ENCODE measurements at places on chromosomes 13 and 19. TPM values are rescaled to one million over a fixed set of nuclear protein-coding genes. Genes with fewer than 3 reads are reported as not detected.
A peak's percentile ranks its signal among the peaks of the same experiment; 100 is the strongest.

The CYP2A7 gene
- not detected for total RNA-seq

The N4BP2L1 gene
- 16.1 TPM for total RNA-seq

DNA sequence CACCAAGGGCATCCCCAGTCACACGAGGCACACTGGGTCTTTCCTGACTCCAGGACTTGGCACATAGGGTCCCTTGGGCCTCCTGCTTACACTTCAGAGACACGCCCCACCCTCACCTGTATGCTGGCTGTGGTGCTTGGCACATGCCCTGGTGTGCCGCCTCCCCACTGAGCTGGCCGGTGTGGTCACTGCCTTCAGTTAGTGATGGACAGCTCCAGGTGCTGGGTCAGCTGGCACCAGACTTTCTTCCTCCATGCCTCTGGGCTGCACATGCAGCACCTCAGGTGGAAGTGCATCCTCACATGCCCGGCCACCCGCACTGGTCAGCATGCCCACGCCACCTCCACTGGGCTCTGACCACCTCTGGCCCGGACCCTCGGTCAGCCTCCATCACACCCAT is 52.9 kb downstream of the KLF2 start:
- DNase-seq: no peak

- peak; percentile 49 for DNase-seq
These were observed 23.8 kb downstream of the TEX101 start for GRCh38 chr19:43438291-43439031.

GRCh38 chr19:41542622-41543021 is 33.3 kb upstream of the CEACAM21 start:
- DNase-seq: no peak

DNA sequence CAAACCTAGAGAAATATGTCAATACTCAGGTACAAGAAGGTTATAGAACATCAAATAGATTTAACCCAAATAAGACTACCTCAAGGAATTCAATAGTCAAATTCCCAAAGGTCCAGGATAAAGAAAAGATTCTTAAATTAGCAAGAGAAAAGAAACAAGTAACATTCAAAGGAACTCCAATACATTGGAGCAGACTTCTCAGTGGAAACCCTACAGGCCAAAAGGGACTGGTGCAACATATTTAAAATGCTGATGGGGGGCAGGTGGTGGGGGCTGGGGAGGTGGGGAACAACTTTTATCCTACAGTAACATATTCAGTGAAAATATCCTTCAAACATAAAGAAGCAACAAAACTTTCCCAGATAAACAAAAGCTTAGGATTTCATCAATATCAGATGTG is 23.1 kb downstream of the ITGBL1 start:
- DNase-seq: no peak

DNA sequence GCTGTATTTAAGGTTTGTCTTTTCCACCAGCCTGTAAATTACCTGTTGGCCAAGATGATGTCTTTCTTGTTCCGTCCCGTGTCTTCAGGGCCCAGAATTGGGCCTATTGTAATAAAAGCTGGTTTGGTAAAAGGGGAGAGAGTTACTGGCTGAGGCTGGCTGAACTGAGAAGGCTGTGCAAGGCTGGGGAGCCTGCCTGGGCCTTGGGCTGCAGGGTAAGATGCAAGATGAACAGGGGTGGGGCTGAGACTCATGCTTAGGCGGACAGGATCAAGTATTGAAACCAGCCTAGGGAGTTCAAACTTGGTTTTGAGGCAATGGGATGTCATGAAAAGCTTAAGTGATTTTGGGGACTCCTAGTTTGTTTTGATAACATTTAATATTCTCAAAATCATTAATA is 142.3 kb downstream of the PCCA start:
- DNase-seq: no peak

GRCh38 chr19:17389957-17390664 is 3.9 kb downstream of the CCDC194 start:
- DNase-seq: no peak
